ENCODE measurements at places on chromosomes 1 and 21. TPM values are rescaled to one million over a fixed set of nuclear protein-coding genes. Genes with fewer than 3 reads are reported as not detected.

DNA sequence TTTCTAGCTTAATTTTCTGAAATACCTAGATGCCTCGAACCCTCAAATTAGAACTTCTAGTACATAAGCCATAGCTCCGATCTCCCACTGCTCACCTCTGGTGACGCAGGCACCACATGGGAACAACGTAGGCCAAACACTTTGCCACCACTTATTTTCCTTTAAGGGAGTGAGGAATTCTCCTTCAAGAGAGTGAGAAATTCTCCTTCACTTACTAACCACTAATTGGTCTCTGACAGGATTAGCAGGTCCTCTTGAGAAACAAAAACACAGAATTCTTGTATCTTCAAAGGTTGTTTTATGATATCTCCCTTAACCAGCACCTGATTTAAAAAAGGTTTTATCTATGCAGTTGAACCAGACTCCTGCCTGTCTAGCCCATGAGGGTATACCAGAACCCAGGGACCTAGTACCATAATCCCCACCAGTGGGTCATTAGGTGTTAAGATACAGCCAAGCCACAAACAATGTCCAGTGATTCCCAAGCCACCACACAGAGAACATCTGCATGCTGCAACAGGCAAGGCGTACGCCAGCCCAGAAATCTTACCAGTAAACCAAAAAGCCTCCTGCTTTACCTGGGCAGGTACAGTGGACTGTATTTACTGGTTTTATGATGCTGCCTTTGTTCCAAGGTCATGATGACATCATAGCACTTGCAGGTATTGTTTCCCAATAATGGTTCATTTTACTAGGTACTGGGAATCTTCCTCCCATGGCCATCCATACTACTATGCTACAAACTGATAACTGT lies 20.3 kb upstream of the CXADR start:
- no peak for DNase-seq

DNA sequence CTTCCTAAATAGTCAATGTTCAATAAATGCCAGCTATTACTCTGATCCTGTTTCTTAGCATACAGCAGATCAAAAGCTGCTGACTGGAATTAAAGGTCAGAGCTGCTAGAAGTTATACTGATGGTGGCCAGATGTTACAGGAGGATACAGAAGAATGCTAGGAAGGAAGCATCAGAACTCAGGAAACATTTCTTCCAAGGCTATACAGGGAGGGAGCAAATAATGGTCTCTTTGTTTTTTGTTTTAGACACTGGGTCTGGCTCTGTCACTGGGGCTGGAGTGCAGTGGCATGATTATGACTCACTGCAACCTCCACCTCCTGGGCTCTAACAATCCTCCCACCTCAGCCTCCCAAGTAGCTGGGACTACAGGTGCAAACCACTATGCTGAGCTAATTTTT lies 175.5 kb downstream of the RGS7 start:
- no peak for DNase-seq

- peak; percentile 63 for DNase-seq
These were observed 10.5 kb downstream of the PADI3 start for GRCh38 chr1:17259233-17259873.

CNTN2 gene
- not detected for polyA plus RNA-seq

GRCh38 chr1:234726359-234726943 lies 116.5 kb upstream of the IRF2BP2 start:
- peak; percentile 29 for DNase-seq

- DNase-seq = no peak
These were observed 11.7 kb downstream of the ZC3H12A start for GRCh38 chr1:37485902-37486679.

- no peak for DNase-seq
These were observed 15.5 kb upstream of the MTARC2 start for GRCh38 chr1:220732621-220733020.

- peak; percentile 77 for DNase-seq
These were observed 32.1 kb downstream of the IL12RB2 start for GRCh38 chr1:67339623-67340343.

GRCh38 chr1:188872376-188872775 lies 1605.3 kb downstream of the BRINP3 start:
- DNase-seq = peak; percentile 15

DNA sequence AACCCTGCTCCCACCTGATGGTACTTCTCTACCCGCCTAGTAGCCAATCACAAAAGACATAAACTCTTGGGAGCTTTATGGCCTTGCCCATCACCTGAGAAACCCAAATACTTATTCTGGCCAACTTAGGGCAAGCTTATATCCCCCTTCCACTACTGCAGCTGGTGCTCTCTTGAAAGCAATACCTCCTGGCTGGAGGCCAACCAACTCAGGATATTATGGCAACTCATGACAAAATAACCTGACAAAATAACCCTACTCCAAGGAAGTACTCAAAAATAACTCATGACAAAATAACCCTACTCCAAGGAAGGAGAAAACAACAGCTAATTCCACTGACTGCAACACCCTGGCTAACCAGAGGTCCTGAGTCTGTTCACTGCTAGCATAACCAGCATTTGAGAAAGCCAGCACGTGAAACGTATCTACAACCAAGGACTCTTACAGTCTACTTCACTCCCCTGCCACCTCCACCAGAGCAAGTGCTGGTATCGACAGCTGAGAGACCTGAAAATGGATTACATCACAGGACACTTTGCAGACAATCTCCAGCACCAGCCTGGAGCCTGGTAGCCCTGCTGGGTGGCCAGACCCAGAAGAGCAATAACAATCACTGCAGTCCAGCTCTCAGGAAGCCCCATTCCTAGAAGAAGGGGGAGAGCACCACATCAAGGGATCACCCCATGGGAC lies 179.9 kb downstream of the COL24A1 start:
- peak; percentile 7 for DNase-seq

GRCh38 chr1:21206117-21206516 lies 29.4 kb upstream of the EIF4G3 start:
- peak; percentile 54 for DNase-seq

DNA sequence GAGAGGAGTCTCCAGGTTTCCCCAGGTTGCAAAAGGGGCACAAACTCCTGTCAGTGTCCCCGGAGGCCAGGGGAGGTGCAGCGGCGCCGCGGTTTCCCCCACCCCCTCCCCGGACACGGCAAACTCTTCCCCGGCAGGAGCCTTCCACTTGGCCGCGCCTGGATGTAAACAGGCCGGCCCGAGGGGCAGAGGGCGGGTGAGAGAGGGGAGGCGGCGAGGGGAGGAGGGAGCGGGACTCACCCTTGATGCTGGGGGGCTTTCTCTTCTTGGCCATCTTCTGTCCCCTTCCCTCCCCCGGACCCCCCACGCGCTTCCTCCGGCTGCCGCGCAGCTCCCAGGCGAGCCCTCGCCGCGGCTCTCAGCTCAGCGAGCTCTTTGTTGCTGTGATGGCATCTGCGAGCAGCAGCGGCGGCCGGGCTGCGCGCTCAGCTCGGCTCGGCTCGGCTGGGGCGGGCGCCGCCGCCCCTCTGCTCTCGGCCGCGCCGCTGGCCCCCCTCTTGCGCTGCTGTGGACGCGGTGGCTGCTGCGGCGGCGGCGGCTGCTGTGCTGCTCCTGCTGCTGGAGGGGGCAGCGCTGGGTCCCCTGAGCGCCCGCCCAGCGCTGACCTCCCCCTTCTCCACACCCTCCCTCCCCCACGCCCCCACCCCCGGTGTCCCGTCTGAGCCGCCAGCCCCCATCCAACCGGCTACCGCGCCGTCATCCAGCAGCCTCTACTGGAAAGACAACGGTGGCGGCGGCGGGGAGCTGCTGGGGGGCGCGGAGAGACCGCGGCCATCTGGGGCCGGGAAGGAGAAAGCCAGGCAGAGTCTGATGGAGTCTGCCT lies 4.9 kb upstream of the SLC44A5 start:
- DNase-seq = peak; percentile 21

GRCh38 chr1:7223334-7224080 lies 438.3 kb downstream of the CAMTA1 start:
- peak; percentile 97 for DNase-seq

SPATC1L gene
- 17.2 TPM for polyA plus RNA-seq

- no peak for DNase-seq
These were observed 73.4 kb upstream of the SYT6 start for GRCh38 chr1:114227059-114227458.

DNA sequence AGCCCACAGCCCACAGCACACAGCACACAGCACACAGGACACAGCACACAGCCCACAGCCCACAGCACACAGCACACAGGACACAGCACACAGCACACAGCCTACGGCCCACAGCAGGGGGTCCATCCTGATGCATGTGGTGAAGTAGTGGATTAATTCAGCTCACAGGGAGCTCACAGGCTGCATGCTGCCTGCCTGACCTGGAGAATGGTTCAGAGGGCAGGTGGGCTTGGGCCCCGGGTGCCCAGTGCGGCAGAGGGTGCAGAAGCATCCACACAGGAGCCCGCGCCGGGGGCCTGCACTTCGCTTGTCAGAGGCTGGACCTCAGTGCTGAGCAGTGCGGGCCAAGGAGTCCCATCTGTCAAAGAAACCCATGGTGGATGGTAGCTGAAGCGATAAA lies 21.1 kb upstream of the AJAP1 start:
- DNase-seq = no peak

DNA sequence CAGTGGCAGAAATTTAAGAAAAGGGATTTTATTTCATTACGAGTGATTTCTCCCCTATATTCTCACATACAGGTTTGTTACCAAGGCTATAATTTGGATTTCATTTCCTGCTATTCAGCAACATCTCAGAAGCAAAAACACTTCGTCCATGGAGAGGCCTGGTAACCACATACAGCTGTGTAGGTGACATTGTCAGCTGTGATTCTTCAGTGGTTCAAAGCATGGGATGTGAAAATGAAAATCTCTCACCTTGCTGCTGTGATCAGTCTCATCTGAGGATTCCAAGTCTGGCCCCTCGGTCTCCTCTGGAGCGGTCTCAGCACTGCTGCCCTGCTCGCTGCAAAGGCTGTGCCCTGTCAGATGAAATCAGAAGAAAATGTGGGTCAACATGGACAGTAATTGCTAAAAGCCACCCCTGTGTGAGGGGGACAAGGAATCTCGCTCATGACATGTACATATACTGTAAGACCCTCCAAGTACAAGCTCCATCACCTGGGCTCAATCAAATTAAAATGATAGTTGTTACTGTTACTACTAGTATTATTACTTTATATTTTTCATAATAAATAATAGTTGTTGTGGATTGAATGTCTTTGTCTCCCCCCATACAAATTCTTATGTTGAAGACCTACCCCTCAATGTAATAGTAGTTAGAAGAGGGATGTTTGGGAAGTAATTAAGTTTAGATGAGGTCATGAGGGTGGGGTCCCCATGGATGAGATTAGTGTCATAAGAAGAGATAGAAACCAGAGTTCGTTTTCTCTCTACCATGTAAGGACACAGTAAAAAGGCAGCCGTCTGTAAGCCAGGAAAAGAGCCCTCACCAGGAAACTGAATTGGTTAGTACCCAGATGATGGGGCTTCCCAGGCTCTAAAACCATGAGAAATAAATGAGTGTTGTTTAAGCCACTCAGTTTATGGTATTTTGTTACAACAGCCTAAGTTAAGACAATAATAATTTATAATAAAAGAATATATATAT lies 126.7 kb upstream of the KRTAP19-8 start:
- DNase-seq = no peak

HMGCL gene
- 25.3 TPM for polyA plus RNA-seq

GRCh38 chr1:212611000-212611948 lies 2.7 kb downstream of the ATF3 start:
- no peak for DNase-seq

DNA sequence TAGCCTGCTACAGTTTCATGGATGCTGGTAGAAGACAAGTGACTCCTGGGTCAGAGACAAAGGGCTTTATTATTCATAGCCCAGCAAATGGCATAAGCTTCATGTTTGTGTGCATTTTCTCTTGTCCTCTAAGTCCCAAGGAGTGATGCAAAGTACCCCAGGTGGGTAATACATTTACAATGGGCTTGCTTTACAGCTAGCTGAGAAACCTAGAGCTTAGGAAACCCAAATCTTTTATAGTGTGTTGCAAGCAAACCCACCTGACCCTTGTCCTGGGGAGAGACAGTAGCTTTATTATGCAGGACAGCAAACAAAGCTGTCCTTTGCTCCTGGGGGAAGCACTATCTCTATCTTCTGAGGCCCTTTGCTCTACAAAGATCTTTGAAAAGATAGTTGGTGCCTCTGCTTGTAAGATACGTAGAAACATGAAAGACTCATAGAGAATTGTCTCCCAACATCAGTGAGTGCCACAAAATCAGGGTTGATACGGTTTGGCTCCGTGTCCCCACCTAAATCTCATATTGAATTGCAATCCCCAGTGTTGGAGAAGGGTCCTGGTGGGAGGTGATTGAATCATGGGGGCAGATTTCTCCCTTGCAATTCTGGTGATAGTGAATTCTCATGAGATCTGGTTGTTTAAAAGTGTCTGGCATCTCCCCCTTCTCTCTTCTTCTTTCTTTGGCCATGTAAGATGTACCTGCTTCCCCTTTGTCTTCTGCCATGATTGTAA lies 315.8 kb upstream of the USP24 start:
- DNase-seq = no peak

- peak; percentile 99 for DNase-seq
These were observed 21.0 kb upstream of the CXADR start for GRCh38 chr21:17491716-17492414.

ATP1A2 gene
- 0.15 TPM for polyA plus RNA-seq

URB1 gene
- polyA plus RNA-seq = 9.2 TPM

DNA sequence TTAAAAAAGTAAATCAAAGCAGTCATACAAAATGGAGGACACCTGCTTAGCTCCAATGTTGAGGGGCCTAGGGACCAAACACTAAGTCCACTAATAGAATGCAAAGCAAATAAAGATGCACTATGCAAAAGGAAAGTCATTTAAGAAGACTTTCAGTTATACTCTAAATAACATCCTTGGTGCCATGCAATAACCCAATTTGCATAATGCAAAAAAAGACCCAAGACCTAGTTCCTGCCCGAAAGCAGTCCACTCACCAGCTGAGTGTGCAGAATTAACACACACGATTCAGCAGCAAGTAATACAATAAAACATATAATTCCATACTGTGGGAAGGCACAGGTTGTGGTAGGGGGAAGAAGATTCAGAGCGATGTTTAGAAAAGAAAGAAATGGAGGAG lies 101.8 kb downstream of the TGFBR3 start:
- no peak for DNase-seq

NPR1 gene
- polyA plus RNA-seq = 0.03 TPM

DNA sequence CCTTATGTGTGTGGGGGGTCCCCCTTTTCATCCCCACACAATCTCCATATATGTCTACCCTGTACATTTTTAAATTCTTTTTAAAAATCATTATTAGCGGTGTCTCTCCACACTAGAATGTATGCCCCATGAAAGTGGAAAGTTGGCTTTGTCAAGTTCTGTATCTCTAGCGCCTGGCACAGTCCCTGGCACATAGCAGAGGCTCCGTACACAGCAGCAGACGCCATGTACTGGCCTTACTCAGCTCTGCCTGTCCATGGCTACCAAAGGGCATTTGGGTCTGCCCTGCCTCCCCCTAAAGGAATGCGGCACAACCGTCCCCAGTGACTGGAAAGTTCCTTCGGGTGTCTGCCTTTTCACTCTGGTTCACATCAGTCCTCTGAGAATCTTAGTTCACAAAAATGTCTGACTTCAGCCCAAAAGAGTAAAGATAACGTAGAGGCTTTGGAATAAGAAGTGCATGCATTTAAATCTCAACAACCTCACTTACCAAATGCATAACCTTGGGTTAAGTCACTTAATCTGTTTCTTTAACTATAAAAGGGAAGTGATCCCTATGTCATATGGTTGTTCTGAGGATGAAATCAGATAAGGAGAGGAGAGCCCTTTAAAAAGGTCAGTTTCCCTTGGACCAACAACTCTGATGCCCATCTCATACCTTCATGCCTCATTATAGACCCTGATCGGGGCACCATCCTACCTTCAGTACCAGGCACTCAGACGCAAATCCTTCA lies 61.1 kb downstream of the CD46 start:
- DNase-seq = no peak

All from IMR-90 (cell line).